Aorta (tissue), 5 donors: ENCODE measurements at places on chromosomes 12 and 14. TPM values are rescaled to one million over a fixed set of nuclear protein-coding genes. Genes with fewer than 3 reads are reported as not detected.

DNA sequence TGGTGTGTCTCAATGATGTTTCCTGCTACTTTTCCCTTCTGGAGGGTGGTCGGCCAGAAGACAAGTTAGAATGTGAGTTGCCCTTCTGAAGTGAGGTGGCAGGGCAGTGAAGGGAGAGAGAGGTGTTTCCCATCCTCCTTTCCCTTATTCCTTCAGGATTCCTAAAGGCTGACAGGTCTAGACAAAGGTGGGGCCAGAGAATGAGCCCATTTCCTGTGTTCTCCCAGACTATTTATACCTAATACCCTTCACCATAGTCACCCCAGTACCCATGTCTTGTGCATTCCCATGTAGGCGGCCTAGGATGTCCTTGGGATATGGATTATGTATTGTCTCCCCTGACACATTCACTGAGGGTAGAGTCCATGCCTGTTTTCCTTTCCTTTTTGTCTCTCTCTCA is 7.0 kb downstream of the DGKA start:
- no peaks in the 10 kb centered on the region for H3K27me3 ChIP-seq
- peaks cover 4% of the 10 kb centered on the region for H3K36me3 ChIP-seq
- peaks cover 4% of the 10 kb centered on the region for H3K4me1 ChIP-seq

DNA sequence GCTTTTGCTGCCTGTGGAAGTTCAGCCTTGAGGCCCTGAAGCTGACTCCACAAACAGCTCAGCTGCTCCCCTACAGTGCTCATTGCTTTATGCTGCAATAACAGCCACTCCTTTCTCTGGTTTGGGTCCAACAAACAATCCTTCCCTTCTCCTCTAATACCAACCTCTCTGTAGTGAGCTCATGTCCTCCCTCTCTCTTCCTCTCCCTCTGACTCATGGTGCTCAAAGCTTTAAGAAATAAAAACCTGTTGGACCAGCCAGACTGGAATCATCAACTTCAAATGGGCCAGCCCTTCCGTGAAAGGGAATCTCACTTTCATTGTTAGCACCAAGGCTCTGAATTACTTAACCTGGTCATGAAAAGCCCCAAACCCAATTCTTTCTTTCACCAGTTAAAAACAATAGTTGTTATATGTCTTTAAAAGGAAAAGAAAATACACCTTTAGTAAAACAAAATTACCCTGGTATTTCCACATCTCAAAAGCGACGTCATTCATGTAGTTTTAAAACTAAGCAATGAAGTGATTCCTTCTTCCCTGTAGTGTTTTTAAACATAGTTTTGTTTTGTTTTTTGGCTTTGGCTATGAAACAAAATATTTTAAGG is 126.4 kb downstream of the DUSP6 start:
- no peak for DNase-seq
- no peaks in the 10 kb centered on the region for H3K27me3 ChIP-seq
- no peaks in the 10 kb centered on the region for H3K36me3 ChIP-seq

- H3K4me3 ChIP-seq, result no peak overlapping the region
- H3K4me1 ChIP-seq, result no peaks in the 10 kb centered on the region
- no peaks in the 10 kb centered on the region for H3K36me3 ChIP-seq
- H3K27me3 ChIP-seq, result no peaks in the 10 kb centered on the region
Observed at GRCh38 chr14:60553808-60554207, 44.9 kb downstream of the SIX6 start.

GRCh38 chr12:18808221-18808620 is 70.3 kb downstream of the CAPZA3 start:
- no peaks in the 10 kb centered on the region for H3K27me3 ChIP-seq
- no peaks in the 10 kb centered on the region for H3K36me3 ChIP-seq
- no peaks in the 10 kb centered on the region for H3K4me1 ChIP-seq
- DNase-seq, result no peak
- no peak overlapping the region for H3K27ac ChIP-seq
- H3K4me3 ChIP-seq, result no peak overlapping the region

- H3K36me3 ChIP-seq, result no peaks in the 10 kb centered on the region
- DNase-seq, result no peak
- H3K4me3 ChIP-seq, result no peak overlapping the region
Observed at GRCh38 chr14:29265852-29266251, 499.3 kb downstream of the FOXG1 start.

- H3K27me3 ChIP-seq, result no peaks in the 10 kb centered on the region
- no peaks in the 10 kb centered on the region for H3K36me3 ChIP-seq
- no peaks in the 10 kb centered on the region for H3K4me1 ChIP-seq
- no peak overlapping the region for H3K27ac ChIP-seq
- DNase-seq, result no peak
- H3K4me3 ChIP-seq, result no peak overlapping the region
Observed at GRCh38 chr12:68098939-68099338, 60.6 kb downstream of the IFNG start.

DNA sequence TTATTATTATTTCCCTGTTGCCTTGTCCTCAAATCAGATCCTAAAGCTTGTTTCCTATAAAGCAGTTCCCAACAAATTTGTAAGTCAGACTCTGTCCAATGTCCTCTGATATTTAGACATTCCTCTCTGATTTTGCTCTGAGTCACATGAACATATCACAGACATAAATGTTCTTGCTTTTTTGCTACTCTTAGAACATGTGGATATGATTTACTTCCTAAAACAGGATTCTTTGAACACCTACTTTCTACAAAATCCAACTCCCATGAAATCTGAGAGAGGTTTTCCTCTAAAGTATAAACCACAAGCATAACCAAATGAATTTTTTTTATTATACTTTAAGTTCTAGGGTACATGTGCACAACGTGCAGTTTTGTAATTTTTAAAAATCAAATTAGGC is 181.3 kb upstream of the SLC38A2 start:
- no peaks in the 10 kb centered on the region for H3K27me3 ChIP-seq
- peaks cover 3% of the 10 kb centered on the region for H3K4me1 ChIP-seq
- no peak overlapping the region for H3K27ac ChIP-seq
- no peak overlapping the region for H3K4me3 ChIP-seq
- no peaks in the 10 kb centered on the region for H3K36me3 ChIP-seq
- DNase-seq, result no peak

GRCh38 chr12:6330192-6330591 is 11.7 kb downstream of the TNFRSF1A start:
- H3K4me1 ChIP-seq, result no peaks in the 10 kb centered on the region
- peaks cover 11% of the 10 kb centered on the region for H3K36me3 ChIP-seq
- no peak overlapping the region for H3K27ac ChIP-seq
- no peak for DNase-seq
- H3K27me3 ChIP-seq, result no peaks in the 10 kb centered on the region
- H3K4me3 ChIP-seq, result no peak overlapping the region

- DNase-seq, result no peak
- no peak overlapping the region for H3K27ac ChIP-seq
- no peak overlapping the region for H3K4me3 ChIP-seq
- H3K36me3 ChIP-seq, result peaks cover 12% of the 10 kb centered on the region
- no peaks in the 10 kb centered on the region for H3K27me3 ChIP-seq
Observed at GRCh38 chr12:120224304-120225199, 23.6 kb upstream of the RPLP0 start.

GRCh38 chr14:70723276-70723675 is 81.6 kb downstream of the TTC9 start:
- H3K27ac ChIP-seq, result no peak overlapping the region
- DNase-seq, result no peak
- H3K36me3 ChIP-seq, result no peaks in the 10 kb centered on the region
- H3K4me3 ChIP-seq, result no peak overlapping the region
- no peaks in the 10 kb centered on the region for H3K27me3 ChIP-seq

- H3K36me3 ChIP-seq, result no peaks in the 10 kb centered on the region
- H3K27me3 ChIP-seq, result no peaks in the 10 kb centered on the region
- no peak overlapping the region for H3K4me3 ChIP-seq
- no peak overlapping the region for H3K27ac ChIP-seq
- no peak for DNase-seq
Observed at GRCh38 chr12:121575051-121575450, 5.8 kb downstream of the KDM2B start.

GRCh38 chr12:84553331-84554117 is 359.1 kb downstream of the SLC6A15 start:
- H3K4me1 ChIP-seq, result no peaks in the 10 kb centered on the region
- H3K4me3 ChIP-seq, result no peak overlapping the region
- no peaks in the 10 kb centered on the region for H3K27me3 ChIP-seq

- H3K27ac ChIP-seq, result no peak overlapping the region
- DNase-seq, result no peak
- H3K4me1 ChIP-seq, result no peaks in the 10 kb centered on the region
- H3K4me3 ChIP-seq, result no peak overlapping the region
Observed at GRCh38 chr14:59534361-59534987, 42.1 kb downstream of the CCDC175 start.

DNA sequence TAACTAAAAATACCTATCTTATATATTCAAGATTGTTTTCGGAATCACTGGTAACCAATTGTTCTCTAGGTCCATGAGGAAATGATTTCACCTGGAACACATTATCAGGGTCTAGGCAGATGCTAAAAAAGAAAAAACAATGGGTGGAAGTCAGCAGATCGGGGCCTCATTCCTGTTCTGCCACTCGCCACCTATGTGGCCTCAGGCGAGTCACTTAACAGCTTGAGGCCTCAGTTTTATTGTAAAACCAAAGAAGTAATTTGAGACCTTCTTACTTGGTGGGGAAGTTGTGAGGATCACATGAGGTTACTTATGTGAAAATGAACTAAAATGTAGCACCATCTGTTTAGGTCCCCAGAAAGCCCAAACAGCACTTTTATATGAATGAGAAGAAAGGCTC is 6.2 kb upstream of the RNASE10 start:
- H3K4me1 ChIP-seq, result no peaks in the 10 kb centered on the region
- H3K27me3 ChIP-seq, result no peaks in the 10 kb centered on the region
- no peak overlapping the region for H3K27ac ChIP-seq
- H3K36me3 ChIP-seq, result no peaks in the 10 kb centered on the region

- H3K27me3 ChIP-seq, result no peaks in the 10 kb centered on the region
- no peaks in the 10 kb centered on the region for H3K4me1 ChIP-seq
- no peak for DNase-seq
- no peak overlapping the region for H3K4me3 ChIP-seq
- H3K36me3 ChIP-seq, result no peaks in the 10 kb centered on the region
Observed at GRCh38 chr14:74258764-74259035, 19.5 kb downstream of the VSX2 start.

GRCh38 chr12:118409834-118410233 is 33.5 kb downstream of the SUDS3 start:
- no peaks in the 10 kb centered on the region for H3K27me3 ChIP-seq
- H3K4me3 ChIP-seq, result no peak overlapping the region
- DNase-seq, result no peak
- H3K4me1 ChIP-seq, result no peaks in the 10 kb centered on the region

GRCh38 chr12:108861878-108862587 is 4.7 kb upstream of the SSH1 start:
- no peak overlapping the region for H3K4me3 ChIP-seq
- no peak for DNase-seq
- H3K27ac ChIP-seq, result no peak overlapping the region
- H3K36me3 ChIP-seq, result no peaks in the 10 kb centered on the region
- H3K27me3 ChIP-seq, result no peaks in the 10 kb centered on the region

GRCh38 chr12:54522243-54522642 is 24.7 kb downstream of the NCKAP1L start:
- H3K27ac ChIP-seq, result no peak overlapping the region
- H3K36me3 ChIP-seq, result no peaks in the 10 kb centered on the region
- H3K27me3 ChIP-seq, result no peaks in the 10 kb centered on the region
- DNase-seq, result no peak
- H3K4me3 ChIP-seq, result no peak overlapping the region

GRCh38 chr14:99644723-99645544 is at the start of gene HHIPL1:
HHIPL1 (plus strand) TSS chr14:99645129; CDS start chr14:99645208, 79 bp downstream.
- H3K4me3 ChIP-seq, result peak within 1 kb of the TSS; percentile 6
- no peak for DNase-seq
- H3K27me3 ChIP-seq, result no peaks in the 10 kb centered on the region
- H3K4me1 ChIP-seq, result no peaks in the 10 kb centered on the region

- DNase-seq, result peak; percentile 50
- no peaks in the 10 kb centered on the region for H3K27me3 ChIP-seq
- H3K4me3 ChIP-seq, result no peak overlapping the region
- H3K36me3 ChIP-seq, result no peaks in the 10 kb centered on the region
Observed at GRCh38 chr14:101232340-101233020, 328.8 kb upstream of the DIO3 start.

DNA sequence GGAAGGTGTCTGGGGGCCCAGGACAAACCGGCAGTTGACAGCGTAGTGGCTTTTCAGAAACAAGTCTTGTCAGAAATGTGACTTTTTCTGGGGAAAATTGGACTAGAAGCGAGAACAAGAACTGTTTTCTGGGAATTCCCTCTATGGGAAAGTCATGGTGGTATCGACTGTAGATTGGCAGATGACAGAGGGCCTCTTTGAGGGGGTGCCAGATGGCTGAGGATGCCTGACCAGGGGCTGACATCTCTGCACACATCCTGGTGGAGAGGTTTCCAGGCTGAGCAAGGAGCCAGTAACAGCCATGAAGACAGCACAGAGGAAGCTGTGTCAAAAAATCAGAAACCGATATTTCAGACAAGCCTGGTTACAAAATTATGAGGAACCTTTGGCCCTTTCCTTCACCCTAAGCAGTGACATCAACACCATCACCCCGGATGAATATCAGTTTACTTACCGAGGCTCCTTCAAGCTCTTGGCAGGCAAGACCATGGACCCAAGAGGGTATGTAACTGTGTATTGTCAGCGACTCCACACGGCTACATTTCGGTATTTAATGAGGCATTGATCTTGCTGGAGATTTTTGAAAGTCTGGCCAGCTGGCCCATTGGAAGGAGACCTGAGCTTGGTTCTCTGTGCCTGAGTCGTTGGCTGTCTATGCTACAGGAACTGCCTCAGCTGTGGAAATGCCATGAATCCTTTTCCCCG is 1525.3 kb upstream of the TMEM132C start:
- no peak for DNase-seq
- H3K4me3 ChIP-seq, result no peak overlapping the region
- no peaks in the 10 kb centered on the region for H3K4me1 ChIP-seq
- H3K27ac ChIP-seq, result no peak overlapping the region
- H3K27me3 ChIP-seq, result no peaks in the 10 kb centered on the region
- no peaks in the 10 kb centered on the region for H3K36me3 ChIP-seq

- H3K36me3 ChIP-seq, result no peaks in the 10 kb centered on the region
- H3K4me1 ChIP-seq, result no peaks in the 10 kb centered on the region
- H3K27ac ChIP-seq, result no peak overlapping the region
- H3K4me3 ChIP-seq, result no peak overlapping the region
Observed at GRCh38 chr14:95663226-95663797, 22.9 kb upstream of the TCL1B start.

DNA sequence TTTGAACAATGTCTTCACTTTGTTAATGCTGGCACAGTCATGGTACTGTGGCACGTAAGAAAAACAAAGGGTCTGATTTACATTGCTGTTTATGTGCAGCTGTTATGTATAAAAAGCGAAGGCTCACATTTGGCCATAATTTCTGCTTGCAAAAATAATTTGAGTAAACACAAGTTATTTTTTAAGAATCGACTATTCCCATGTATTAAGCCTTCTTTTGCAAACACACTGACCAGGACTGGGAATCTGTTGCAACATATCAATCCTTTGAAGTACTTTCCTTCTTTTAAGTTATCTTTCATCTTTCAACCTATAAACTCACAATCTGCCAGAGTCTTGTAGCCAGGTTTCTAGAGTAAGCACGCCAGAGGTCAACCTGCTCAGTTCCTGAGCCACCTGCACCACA is 145.4 kb upstream of the BMP4 start:
- DNase-seq, result no peak
- no peak overlapping the region for H3K27ac ChIP-seq
- peaks cover 9% of the 10 kb centered on the region for H3K4me1 ChIP-seq

The BHLHE41 gene
- total RNA-seq, result 49.9 TPM

The NANOG gene
- total RNA-seq, result 0.57 TPM

The AKAP6 gene
- total RNA-seq, result 211 TPM

The PLEKHH1 gene
- total RNA-seq, result 1.6 TPM

The CLMN gene
- total RNA-seq, result 15.8 TPM

The ACOT6 gene
- total RNA-seq, result not detected

The INHBC gene
- total RNA-seq, result not detected

The CLEC2A gene
- total RNA-seq, result not detected

The FAM186B gene
- total RNA-seq, result 0.23 TPM

The RHNO1 gene
- total RNA-seq, result 7.9 TPM

The PLBD1 gene
- 11.6 TPM for total RNA-seq

The SLCO1C1 gene
- 4.3 TPM for total RNA-seq

The POTEG gene
- not detected for total RNA-seq

The NOS1 gene
- 0.66 TPM for total RNA-seq

The BIN2 gene
- total RNA-seq, result 11.7 TPM

The TECPR2 gene
- 32.5 TPM for total RNA-seq
